GM04504 (cell line): ENCODE measurements at places on chromosomes 2 and 18.
A peak's percentile ranks its signal among the peaks of the same experiment; 100 is the strongest.

- DNase-seq: no peak
Measured at GRCh38 chr2:42999856-43000241, 207.5 kb upstream of the HAAO start.

DNA sequence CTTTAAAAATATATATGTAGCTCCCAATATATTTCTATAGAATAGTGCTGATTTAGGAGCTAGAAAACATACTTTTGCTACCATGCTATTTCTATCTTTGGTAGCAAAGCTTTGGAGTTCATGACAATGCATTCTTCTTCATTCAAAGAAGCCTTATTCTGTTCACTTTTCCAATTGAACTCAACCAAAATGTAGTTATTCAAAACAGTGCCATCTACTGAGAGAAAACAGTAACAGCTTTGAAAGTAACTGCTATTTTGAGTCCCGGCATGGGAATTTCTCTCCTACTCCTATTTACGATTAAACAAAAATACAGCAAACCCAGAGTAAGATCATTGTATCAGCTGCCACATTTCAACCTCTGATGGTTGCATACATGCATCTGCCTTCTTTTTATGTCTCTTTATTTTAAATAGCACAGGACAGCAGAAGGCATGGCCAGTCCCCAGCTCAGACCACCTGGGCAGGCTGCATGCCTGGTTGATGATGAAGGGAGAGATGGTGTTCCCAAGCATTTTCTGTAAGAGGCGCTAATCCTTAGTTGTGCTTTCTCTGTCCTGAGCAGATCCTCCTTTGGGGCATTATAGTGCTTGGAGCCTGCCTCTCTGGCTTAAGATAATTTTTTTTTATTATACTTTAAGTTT is 69.7 kb upstream of the SULT1C3 start:
- DNase-seq: no peak

DNA sequence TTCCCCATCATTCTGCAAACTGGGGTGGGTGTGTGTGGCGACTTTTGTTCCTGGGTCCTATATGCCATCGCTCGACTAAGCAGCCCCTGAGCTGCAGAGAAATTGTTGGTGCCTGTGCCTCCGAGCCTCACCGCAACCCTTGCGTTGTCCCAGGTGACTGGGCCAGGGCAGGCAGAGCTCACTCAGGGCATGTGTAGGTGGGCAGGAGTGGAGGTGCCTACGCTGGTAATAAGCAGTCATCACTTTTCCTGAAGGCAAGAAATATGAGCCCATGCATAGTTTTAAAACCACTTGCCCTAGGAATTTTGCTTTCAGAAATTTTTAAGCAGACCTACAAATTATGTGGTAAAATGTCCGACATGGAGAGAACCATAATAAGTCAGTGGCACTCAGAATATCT is 197.8 kb downstream of the SMAD7 start:
- DNase-seq: no peak

DNA sequence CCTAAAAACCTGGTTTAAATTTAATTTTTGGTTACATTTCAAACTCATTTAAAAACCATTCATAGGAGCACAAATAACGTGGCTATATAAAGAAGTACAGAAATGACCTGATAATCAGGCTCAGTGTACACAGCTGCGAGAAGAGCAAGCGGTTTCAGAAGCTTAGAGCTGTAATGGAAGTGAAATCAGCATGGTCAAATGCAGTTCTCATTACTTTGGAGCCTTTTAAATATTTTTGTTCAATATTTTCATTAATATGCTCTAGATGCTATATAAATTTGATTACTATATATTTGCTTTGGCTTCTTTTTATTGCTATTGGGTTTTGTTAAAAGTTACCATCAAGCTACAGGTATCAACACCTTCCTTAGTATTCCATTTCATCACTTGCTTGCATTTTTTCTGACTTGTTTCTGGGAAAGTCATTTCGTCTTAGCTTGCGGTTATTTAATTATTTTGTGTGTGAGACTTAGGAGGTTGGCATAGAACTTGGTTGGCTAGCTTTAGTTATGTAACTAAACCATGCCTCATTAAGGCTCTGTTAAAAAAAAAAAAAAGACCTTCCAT is 58.7 kb downstream of the AFTPH start:
- no peak for DNase-seq

DNA sequence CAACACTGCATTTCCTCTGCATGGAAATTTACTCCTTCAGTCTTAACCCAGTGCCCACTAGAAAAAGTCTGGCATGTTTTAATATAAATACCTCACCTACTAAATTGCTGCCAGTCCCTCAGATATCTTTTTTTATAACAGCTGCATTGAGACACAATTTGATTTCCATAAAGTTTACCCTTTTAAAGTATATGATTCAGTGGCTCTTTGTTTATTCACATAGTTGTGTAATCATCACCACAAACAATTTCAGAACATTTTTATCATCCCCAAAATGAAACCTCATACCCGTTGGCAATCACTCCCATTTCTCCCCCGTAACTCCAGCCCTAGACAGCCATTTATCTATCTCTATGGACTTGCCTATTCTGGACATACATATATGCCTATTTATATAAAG is 17.0 kb upstream of the FRZB start:
- no peak for DNase-seq

GRCh38 chr18:58967751-58968254 is 103.1 kb downstream of the ZNF532 start:
- no peak for DNase-seq

DNA sequence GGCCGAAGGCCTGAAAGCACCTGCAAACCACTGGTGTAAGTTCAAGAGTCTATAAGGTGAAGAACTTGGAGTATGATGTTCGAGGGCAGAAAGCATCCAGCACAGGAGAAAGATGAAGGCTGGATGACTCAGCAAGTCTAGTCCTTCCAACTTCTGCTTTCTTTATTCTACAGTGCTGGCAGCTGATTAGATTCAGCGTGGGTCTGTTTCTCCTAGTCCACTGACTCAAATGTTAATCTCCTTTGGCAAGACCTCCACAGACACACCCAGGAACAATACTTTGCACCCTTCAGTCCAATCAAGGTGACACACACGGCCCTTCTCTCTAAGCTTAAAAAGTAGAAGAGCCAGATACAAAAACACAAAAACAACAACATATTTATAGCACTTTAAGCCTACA is 43.4 kb downstream of the NMS start:
- no peak for DNase-seq

DNA sequence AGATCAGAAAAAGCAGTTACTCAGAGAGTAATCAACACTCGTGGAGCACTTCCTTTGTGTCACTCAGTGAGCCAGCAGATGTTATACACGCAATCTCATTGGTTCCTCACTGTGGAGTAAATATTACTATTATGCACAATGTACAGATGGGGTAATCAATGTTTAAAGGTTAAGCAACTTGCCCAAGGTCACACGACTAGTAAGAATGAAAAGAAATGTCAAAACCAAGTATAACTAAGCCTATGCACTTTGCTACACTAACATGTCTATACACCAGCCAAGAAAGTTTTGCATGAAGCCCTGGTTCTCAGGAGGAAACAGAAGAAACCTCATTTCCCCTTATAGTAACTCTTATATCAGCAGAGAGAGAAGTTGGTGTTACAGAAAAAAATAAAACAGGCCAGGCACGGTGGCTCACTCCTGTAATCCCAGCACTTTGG is 5.4 kb downstream of the METTL21A start:
- no peak for DNase-seq

- DNase-seq: no peak
Measured at GRCh38 chr2:143085125-143085784, 44.0 kb upstream of the ARHGAP15 start.

DNA sequence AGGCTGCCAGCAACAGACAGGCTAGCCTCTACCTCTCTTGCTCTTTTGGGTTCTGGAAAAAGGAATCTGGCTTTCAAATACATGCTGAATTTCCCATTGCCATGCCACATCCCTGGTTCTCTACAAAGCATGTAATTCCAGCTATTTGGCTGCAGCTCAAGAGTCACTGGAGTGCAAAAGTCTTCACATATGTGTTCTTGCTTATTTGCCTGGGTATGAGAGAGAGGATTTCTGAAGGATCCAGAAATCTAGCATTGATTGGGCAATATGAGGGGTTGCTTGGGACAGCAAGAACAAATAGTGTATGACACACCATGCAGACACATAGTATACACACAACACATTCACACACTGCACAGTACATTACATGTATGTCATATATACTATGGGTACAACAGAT is 30.7 kb upstream of the LGALSL start:
- no peak for DNase-seq

DNA sequence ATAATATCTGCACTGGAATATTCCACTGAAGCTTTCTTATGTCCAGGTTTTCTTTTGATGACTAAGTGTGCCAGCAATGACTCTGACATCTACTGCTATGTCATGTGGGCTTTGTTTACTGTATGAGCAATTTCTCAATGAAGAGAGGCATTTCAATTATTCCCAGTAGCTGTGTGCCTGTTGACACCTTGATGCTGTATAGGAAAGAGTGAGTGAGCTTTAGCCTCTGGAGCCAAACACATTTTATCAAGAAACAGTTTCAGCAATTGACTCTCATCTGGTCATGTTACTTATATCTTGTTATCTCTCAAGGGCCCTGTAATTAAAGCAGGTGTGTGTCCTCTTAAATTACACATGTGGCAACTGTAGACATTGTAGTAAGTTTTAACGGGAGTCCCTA is 493.2 kb upstream of the FANCL start:
- no peak for DNase-seq

GRCh38 chr2:216971593-216971992 is 111.7 kb upstream of the TNP1 start:
- no peak for DNase-seq

GRCh38 chr2:143802871-143803650 is 673.8 kb downstream of the ARHGAP15 start:
- DNase-seq: no peak

GRCh38 chr2:115913921-115914320 is 1471.5 kb downstream of the DPP10 start:
- DNase-seq: no peak

GRCh38 chr18:6435731-6436130 is 21.0 kb upstream of the L3MBTL4 start:
- no peak for DNase-seq

DNA sequence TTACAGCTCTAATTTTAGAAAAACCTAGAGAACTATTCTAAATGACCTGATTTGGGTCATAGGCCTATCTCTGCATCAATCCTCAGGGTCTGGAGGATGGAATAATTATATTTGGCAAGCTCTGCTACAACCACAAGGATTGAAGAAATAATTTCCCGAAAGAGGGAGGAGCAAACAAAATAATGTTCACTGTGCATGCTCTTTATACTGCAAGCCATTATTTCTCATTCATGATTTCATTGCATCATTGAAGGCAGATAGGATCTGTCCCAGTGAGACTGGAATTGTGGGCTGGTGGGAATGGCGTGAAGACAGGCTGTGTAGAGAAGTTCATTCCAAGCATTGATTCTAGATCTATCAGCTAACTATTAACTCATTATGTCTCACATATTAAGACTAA is 12.7 kb upstream of the MAPRE2 start:
- DNase-seq: peak; percentile 32

DNA sequence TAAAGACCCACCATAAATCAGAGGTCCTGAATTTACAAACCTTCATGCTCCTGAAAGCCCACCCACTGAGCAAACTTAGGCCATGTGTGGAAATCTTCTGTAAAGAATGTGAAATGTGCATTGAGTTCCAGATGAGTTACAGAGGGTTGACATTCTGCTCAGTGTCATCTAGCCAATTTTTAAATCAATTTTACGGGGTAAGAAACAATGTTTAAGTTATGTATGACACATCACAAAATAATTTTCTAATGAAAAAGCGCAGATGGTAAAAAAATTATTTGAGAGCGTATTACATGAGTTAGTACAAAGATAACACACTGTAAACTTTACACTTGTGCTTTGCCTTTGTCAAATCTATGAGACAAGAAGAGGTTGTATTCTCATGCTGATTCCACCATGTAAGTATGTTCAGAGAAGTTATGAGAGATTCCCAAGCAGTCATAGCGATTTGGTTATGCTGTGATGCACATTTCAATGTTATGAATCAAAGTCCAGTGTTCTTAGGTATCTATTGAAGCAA is 446.3 kb downstream of the ADCYAP1 start:
- DNase-seq: no peak

DNA sequence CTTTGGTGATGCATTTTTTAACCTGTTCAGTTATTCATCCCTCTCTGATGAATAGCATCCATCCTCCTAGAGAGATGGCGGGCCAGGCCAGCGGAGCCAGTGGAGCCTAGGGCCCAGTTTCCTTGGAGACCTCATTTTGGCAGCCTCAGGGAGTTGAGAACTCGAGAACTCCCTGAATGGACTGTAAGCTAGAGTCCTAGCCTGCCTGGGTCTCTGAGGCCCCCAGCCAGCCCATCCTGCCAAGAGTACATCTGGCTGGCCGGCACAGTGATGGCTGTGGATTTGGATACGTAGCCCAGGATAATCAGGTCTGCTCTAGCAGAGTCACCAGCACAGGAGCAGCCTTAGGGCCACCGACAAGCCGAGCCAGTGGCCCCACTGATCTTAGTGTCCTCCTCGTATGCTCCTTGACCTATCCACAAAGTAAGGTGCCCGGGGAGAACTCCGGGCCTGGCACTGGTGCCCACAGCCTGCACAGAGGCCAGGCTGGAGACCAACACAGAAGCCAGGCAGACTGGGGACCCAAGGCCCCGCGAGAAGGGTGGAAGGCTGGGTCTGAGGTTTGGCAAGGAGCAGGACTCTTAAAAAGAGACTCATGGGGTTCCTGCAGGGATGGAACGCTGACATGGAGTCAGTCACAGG is 110.5 kb upstream of the MCFD2 start:
- no peak for DNase-seq

- no peak for DNase-seq
Measured at GRCh38 chr2:72095364-72095763, 52.3 kb downstream of the CYP26B1 start.

DNA sequence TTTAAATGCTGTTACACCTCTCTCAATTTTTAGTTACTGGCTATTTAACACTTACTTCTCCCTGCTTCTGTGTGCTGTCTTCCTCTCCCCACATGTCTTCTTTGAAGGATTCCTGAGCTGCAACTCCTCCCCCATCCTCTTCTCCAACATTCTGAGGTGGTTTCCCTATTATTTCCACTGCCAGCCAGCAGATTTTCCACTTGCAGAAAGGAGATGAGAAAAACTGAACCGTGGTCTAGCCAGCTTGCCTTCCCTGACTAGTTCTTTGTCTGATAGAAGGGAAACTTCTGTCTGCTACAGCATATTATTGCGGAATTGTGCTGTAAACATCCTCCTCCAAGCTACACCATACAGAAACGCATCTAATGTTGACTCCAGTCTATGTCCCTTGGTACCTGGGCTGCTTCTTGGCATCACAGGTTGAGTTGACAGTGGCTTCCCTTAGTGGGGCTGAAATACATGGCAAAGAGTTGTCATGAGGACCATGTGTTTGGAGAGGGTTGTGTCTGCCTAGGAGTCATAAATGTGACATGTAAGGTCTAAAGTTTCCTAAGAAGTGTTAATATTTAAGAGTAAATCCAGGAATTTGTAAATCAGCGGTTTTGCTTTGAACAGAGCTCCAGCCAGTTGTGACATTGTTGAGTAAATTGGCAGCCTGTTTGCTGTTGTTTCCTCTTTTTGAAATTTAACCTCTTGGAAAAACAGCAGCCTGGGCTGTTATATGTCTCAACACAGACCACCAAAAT is 68.3 kb upstream of the RND3 start:
- DNase-seq: no peak

GRCh38 chr2:52260904-52261303 is 1229.0 kb upstream of the NRXN1 start:
- no peak for DNase-seq
